ENCODE measurements at places on chromosomes 6 and 20. TPM values are rescaled to one million over a fixed set of nuclear protein-coding genes. Genes with fewer than 3 reads are reported as not detected.

Gene HDGFL1
- total RNA-seq = not detected

Gene EEF1A2
- 0.30 TPM for total RNA-seq

Gene BMP2
- 2.2 TPM for total RNA-seq

Gene MYO6
- total RNA-seq = 6.5 TPM

Gene SLC17A4
- total RNA-seq = not detected

Gene TAB2
- total RNA-seq = 15.5 TPM

Gene COL19A1
- total RNA-seq = not detected

Gene CD83
- total RNA-seq = 4.5 TPM

Gene TMEM14C
- 160 TPM for total RNA-seq

Gene CDC5L
- 17.7 TPM for total RNA-seq

Gene VGLL2
- not detected for total RNA-seq

Gene TENT5A
- 1.7 TPM for total RNA-seq

Gene OOEP
- total RNA-seq = not detected

Gene SOX12
- total RNA-seq = 16.0 TPM

Gene PBOV1
- not detected for total RNA-seq
